ENCODE measurements at places on chromosomes 6 and 20. TPM values are rescaled to one million over a fixed set of nuclear protein-coding genes. Genes with fewer than 3 reads are reported as not detected.

DNA sequence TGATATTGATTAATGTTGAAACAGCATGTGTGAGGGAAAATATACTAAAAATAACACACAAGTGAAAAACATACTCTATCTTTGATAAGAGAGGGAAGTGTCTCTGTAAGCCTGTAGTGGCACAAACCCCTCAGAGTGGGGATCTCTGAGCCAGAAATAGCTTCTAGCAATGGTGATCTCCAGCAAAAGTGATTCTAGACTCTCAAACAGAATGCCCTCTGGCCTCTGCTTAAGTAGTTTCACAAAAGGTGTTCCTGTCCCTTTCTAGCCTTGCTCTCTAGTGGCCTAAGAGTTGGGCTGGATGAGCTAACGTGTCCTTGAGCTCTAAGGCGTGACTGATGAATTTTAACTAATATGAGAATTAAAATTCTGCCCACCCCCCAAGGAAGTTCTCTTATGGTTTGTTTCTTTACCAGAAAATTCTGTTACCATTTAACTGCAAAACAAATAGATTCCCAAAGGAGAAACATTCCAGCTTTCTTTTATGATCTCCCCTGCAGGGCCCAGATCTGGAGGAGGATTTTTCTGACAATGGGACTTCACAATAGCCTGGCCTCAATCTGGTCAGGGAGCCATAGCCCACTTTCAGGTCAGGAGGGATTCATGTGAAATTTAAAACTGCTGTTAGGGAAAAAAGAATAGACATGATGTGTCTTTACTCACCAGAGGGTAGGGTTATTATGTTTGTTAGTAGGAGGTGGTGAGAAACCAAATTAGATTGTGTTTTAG, 182.5 kb upstream of the LAMP5 start:
- no peak for ATAC-seq

The F13A1 gene
- total RNA-seq: not detected

The CBLN4 gene
- total RNA-seq: not detected

GRCh38 chr6:74050921-74051320, 354.9 kb downstream of the CD109 start:
- no peak for ATAC-seq

The CTCFL gene
- not detected for total RNA-seq

The TMEM217 gene
- 3.5 TPM for total RNA-seq

The BNIP5 gene
- not detected for total RNA-seq

GRCh38 chr20:4682682-4683081, 39.0 kb upstream of the PRND start:
- ATAC-seq: no peak

GRCh38 chr6:110693296-110693695, 122.0 kb downstream of the CDK19 start:
- no peak for ATAC-seq

DNA sequence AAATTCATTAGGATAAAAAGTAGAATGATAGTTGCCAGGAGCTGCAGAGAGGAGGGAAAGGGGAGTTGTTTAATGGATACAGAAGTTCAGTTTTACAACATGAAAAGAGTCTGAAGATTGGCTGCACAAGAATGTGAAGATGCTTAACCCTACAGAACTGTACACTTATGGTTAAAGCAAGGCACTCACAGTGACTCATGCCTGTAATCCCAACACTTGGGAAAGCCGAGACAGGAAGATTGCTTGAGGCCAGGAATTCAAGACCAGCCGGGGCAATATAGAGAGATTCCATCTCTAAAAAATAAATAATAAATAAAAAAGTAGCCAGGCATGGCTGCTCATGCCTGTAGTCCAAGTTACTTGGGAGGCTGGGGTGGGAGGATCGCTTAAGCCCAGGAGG, 174.0 kb downstream of the TASP1 start:
- ATAC-seq: no peak

DNA sequence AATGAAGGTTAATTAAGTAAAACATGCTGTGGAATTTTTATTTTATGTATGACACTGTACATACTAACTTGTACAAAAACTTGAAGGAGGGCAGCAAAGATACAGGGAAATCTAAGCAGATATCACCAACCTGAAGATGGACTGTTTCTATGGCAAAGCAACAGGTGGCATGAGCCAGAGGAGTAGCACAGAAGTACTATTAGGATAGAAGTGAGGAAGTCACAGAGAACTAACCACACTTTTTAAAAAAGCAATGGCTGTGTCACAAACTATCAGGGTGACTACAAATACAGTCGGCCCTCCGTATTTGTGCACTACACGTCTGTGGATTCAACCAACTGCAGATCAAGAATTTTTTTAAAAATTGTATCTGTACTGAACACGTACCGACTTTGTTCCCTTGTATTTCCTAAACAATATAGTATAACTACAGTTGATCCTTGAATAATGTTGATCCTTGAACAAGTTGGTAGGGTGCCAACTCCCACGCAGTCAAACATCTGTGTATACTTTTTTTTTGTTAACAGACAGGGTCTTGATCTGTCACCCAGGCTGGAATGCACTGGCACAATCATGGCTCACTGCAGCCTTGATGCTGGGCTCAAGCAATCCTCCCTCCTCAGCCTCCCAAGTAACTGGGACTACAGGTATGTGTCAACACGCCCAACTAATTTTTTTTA, 61.0 kb downstream of the NUDT3 start:
- no peak for ATAC-seq

The CDSN gene
- total RNA-seq: not detected

DNA sequence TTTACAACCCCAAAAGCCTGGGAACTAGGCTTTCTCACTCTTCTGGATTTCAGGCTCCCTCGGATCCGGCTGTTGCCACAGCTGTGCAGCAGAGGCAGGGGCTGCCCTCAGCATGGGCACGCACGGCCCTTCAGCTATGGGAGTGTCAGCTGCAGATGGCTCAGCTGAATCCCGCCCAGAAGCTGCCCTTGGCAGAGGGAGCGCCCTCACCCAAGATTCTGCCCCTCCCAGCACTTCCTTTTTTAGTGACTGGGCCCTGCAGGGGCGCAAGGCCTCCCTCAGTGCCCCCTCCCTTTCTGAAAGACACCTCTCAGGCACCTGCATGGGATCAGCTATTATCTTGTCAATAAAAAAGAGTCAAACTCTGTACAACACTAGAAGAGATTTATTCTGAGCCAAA, 67.9 kb upstream of the THBS2 start:
- no peak for ATAC-seq

DNA sequence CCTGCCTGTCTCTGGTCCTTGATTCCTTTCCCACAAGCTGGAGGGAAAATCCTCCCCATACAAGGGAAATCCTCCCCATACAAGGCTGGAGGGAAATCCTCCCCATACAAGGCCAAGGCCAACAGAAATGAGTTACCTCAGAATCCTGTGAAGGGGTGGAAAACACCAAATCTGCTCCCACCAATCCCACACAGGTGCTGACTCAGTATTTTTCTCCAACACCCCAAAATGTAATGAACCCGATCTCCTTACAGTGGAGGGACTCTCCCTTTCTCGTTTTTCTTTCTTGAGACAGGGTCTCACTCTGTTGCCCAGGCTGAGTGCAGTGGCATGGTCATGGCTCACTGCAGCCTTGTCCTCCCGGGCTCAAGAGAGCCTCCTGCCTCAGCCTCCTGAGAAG, 6.3 kb downstream of the SNHG17 start:
- ATAC-seq: no peak

- no peak for ATAC-seq
These were observed 33.2 kb downstream of the BANF2 start for GRCh38 chr20:17732907-17733521.

GRCh38 chr20:39429726-39430125, 467.6 kb downstream of the DHX35 start:
- no peak for ATAC-seq

- peak; percentile 19 for ATAC-seq
These were observed 86.8 kb downstream of the ZFP64 start for GRCh38 chr20:52104546-52105441.

The NOTCH4 gene
- 0.73 TPM for total RNA-seq

DNA sequence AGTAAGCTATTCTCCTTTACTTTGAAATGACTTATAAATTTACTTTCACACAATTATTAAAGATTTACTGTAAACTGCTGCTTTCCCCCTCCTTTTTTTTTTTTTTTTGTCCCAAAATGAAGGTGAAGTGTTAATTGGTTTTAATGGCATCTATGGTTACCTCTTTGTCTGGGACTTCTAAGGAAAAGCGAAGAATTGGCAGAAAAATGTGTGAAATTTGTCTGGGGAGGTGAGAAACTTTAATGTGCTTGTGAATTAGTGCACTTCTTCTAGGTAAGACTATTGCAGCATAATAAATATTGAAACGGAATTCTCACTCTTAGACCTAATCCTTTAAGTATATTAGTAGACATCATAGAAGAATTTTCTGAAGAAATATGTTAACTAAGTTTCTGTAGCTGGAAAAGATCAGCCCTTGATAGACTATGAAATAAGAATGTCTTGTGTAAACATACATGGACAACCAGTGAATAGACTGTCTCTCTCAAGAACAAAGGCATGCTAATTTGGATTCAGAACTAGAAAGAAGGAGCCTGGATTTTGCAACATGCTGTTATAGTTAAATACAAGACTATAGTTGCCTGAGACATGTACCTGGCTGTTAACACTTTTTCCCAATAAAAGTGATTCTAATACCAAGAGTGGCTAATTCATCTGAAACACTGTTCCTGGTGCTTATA, 23.9 kb downstream of the FLRT3 start:
- ATAC-seq: no peak

- ATAC-seq: no peak
These were observed 6.7 kb upstream of the C2 start for GRCh38 chr6:31920811-31921210.

Data from activated T-helper 17 cell treated with anti-CD3 and anti-CD28 coated beads, Interleukin-2, amount 50 U/mL, for 72 hours (primary cell).